ELR (cell line): ENCODE measurements at places on chromosomes 2 and 18.
A peak's percentile ranks its signal among the peaks of the same experiment; 100 is the strongest.

GRCh38 chr2:231228974-231229529 lies 30.6 kb downstream of the ARMC9 start:
- no peak for DNase-seq

DNA sequence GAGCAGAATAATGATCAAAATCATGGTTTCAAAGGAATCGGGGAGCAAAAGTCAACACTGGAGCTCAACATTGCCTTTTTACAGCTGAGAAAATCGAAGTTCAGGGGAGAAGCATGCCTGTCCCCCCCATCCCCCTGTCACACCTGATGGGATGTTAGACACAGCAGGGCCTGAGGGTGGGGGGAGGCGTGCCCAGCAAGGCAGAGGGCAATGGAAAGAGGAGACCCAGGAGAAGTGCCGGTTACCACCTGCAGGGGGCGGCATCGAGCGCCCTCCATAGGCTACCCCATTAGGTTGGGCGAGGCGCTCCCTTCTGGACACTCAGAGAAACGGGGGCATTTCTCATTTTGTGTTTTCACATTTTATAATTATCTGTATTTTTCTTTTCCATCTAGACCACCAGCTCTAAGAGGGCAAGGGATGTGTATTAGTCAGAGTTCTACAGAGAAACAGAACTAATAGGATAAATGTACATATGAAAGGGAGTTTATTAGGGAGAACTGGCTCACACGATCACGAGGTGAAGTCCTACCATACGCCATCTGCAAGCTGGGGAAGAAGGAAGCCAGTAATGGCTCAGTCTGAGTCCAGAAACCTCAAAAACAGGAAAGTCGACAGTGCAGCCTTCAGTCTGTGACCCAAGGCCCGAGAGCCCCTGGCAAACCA lies 271.3 kb downstream of the LRATD1 start:
- peak; percentile 18 for DNase-seq

GRCh38 chr18:63003899-63004298 lies 288.6 kb downstream of the PHLPP1 start:
- DNase-seq, result no peak

GRCh38 chr2:147222506-147222905 lies 622.3 kb upstream of the ACVR2A start:
- no peak for DNase-seq

- DNase-seq, result peak; percentile 52
Measured at GRCh38 chr2:217714287-217714751, 288.5 kb downstream of the TNS1 start.

DNA sequence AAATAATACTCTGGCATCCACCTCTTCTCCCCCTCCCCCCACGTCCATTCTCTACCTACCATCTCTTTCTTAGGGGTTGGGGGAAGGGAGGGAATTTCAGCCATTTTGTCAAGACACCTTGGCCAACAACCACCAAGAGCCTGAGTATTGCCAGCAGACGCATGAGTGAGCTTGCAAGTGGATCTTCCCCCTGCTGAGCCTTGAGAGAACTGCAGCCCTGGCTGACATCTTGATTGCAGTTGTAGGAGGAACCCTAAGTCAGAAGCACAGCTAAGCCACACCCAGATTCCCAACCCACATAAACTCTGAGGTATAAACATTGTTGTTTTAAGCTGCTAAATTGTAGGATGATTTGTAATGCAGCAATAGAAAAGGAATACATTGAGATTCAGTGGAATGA lies 165.6 kb downstream of the TMEFF2 start:
- peak; percentile 55 for DNase-seq

GRCh38 chr2:169961911-169962310 lies 134.7 kb downstream of the UBR3 start:
- DNase-seq, result peak; percentile 79

DNA sequence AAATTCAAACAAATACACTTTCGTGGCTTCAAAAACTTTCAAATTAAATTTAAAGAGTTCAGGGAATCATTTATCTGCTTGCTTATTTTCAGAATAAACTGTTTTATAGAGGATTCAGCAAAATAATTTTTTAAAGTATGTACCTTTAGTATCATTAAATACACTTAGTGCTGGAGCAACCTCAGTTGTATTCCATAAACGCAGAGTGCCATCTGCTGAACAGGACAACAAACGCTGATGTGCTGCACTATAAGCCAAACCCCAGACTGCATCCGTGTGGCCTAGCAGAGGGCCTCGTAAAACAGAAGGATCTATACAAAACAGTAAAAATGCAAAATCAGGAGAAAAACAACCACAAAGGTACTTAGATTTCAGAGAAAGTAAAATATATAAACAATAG lies 108.6 kb downstream of the STRN start:
- DNase-seq, result no peak

GRCh38 chr2:69612707-69613106 lies 30.8 kb downstream of the AAK1 start:
- no peak for DNase-seq

- DNase-seq, result no peak
Measured at GRCh38 chr2:196181484-196181883, 10.1 kb upstream of the STK17B start.

GRCh38 chr2:224561234-224562005 lies 23.7 kb downstream of the CUL3 start:
- no peak for DNase-seq

GRCh38 chr18:12254136-12254819 lies at the start of gene CIDEA:
TSS of gene CIDEA (plus strand) at chr18:12254361. CDS start at chr18:12254384, 23 bp downstream.
- DNase-seq, result peak; percentile 38

DNA sequence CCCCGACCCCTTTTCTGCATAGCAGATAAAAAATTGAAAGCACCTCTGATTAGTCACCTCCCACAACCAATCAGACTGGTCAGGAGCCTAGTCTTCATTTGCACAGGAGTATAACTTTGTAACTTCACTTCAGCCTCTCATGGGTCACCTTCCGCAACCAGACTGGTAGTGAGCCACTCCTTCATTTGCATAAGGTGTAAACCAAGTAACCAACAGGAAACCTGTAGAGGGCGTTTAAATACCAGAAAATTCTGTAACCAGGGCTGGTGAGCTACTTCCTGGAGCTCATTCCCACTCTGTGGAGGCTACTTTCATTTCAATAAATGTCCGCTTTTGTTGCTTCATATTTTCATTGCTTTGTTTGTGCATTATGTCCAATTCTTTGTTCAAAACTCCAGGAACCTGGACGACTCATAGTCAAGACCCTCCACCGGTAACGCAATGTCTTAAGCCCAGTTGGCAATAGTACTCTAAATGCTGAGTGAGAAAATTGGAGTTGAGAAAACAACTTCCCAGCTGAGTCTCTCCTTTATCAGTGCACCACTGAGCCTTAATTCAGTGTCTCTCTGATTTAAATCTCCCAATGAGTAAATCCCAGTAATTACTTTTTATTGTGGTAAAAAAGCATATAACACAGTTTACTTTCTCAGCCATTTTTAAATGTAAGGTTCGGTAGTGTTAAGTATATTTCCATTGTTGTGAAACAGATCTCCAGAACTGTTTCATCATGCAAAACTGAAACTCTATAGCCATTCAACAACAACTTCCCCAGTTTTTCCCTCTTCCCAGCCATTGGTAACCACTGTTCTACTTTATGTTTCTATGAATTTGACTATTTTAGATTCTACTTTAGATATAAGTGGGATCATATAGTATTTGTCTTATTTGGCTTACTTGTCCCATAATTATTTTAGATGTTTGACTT lies 392.7 kb upstream of the SLC8A1 start:
- DNase-seq, result peak; percentile 43

GRCh38 chr2:50724837-50725236 lies 307.1 kb downstream of the NRXN1 start:
- DNase-seq, result no peak

DNA sequence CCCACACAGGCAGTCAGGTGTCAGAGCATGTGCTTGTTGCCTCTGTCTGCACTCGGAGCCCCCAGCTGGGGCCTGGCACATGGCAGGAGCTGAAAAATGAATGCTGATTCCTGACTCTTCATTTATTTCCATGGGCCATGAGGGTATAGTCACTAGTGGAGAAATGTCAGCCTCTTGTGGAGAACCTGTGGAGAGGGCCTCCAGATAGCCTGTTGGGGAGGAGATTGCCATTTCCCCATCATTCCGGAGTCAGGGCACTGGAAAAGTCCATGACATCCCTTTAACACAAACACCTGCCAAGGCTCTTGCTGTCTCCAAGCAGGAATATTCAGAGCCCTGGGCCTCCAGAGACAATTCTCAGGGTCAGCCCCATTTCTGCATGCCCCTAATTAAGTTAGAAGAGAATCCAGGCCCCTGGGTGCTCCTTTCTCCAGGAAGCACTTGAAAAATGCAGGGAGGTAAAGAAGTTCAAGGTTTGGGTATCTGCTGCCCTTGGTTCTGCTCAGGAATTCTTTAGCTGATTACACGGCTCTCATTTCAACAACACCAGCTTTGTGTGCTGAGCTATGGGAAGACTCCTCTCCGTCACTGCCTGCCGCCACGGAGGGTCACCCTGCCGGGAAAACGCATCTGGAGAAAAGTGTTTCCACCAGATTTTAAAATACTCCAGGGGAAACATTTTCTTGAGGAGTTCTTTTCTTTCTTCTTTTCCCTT lies 311.3 kb downstream of the MYCN start:
- DNase-seq, result no peak

GRCh38 chr2:24675338-24675737 lies 117.9 kb downstream of the PTRHD1 start:
- DNase-seq, result no peak

GRCh38 chr18:35110554-35111485 lies 69.6 kb downstream of the MAPRE2 start:
- no peak for DNase-seq

GRCh38 chr2:27831279-27832050 lies 58.7 kb downstream of the RBKS start:
- DNase-seq, result no peak

- DNase-seq, result no peak
Measured at GRCh38 chr2:41101281-41101680, 649.4 kb upstream of the SLC8A1 start.

- DNase-seq, result no peak
Measured at GRCh38 chr2:37631292-37631691, 40.1 kb downstream of the CDC42EP3 start.

- DNase-seq, result peak; percentile 85
Measured at GRCh38 chr2:40957508-40957907, 505.6 kb upstream of the SLC8A1 start.

DNA sequence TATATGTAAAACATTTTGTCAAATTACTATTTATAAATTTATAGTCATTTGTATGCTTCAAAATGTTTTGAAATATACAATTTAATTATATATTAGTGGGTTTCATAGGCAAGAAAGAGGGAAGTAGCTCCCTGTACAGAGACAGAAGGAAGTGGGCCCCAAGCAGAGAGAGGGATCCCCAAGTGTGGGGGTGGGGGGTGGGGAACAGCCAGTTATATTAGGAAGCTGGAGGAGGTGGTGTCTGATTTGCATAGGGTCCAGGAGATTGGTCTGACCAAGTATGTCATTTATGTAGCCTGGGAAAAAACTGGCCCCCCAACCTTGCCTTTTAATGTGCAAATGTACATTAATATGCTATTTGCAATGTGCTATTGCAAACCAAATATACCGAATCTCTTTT lies 76.5 kb upstream of the ZSWIM2 start:
- DNase-seq, result no peak

DNA sequence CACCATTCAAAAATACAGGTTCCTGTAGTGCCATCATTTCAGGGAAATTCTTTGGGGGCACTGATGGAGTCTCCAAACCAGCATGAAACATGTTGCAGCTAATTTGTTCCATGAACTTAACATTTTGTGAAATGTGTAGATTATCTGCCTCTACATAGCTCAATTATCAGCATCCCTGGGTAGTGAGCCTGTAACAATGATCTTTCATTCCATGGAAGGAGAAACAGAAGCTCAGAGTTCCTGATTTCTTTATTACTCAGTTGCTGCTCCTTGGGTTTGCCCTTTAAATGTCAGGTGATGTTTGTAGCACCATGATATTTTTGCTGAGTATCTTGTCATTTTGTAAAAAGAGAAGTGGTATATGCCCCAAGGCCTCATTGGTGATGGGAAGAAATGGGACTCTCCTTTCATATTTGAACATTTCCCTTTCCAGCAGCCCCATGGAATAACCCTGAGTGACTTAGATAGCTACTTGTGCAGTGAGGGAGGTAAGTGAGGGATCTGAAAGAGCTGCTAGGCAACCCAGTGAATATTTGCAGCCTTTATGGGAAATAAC lies 146.9 kb downstream of the CERS6 start:
- DNase-seq, result no peak

DNA sequence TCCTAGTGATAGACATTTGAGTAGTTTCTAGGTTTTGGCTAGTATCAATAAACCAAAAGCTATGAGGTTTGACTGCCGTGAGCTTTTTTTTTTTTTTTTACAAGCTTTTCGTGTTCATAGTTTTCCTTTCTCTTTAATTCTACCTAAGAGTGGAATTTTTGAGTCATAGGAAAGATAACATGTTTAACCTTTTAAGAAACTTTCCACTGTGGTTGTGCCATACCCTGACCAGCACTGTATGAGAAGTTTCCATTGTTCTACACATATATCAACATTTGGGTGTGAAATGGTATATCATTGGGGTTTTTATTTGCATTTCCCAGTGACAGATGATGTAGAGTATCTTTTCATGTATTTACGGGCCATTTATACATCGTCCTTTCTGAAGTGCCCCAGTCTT lies 31.7 kb downstream of the UBE2F start:
- DNase-seq, result no peak

DNA sequence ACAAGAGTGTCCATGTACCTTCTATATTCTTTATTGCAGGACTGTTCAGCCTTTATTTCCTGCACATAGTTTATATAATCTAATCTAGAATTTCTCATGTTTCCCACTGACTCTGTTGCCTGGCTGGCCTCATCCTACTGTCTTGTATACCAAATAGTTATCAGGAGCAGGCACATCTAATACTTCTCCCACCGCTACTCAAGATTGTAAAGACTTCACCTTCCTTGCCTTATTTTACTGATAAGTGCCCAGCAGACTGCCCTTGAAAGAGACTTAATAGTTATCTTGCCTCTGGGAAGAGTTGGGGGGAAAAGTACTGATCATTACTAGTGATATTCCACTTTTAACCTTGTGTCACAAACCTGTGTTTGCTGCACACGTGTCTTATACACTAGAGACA lies 26.1 kb upstream of the AAK1 start:
- DNase-seq, result no peak

DNA sequence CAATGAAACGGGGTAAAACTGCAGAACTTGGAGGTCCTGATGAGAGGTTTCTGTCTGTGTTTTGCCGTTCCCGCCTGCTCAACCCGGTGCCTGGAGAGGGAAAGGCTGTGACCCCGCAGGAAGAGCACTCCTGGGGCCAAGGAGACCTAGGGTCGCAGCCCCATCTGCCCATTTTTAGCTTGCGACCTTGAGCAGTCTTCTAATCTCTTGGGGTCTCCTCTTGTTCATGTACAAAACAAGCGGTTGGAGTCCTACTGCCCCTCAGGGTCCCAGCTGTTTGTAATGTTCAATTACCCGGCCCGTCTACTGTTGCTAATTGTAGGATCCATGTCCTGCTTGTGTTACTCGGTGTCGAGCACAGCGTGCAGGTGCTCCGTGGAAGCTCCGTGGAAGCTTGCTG lies 104.5 kb downstream of the PTGR3 start:
- no peak for DNase-seq

GRCh38 chr2:191180713-191181112 lies 29.9 kb upstream of the STAT4 start:
- peak; percentile 53 for DNase-seq

GRCh38 chr2:105954891-105955290 lies 210.2 kb downstream of the NCK2 start:
- no peak for DNase-seq
